ENCODE measurements at places on chromosomes 6 and 20.

GRCh38 chr6:593139-593906, 63.6 kb downstream of the HUS1B start:
- DNase-seq = peak; percentile 26

GRCh38 chr20:58065508-58066361, 162.7 kb downstream of the ANKRD60 start:
- peak; percentile 68 for DNase-seq

GRCh38 chr6:137805622-137806021, 61.4 kb upstream of the TNFAIP3 start:
- DNase-seq = no peak

GRCh38 chr6:18142591-18142861, 12.4 kb downstream of the TPMT start:
- DNase-seq = no peak

DNA sequence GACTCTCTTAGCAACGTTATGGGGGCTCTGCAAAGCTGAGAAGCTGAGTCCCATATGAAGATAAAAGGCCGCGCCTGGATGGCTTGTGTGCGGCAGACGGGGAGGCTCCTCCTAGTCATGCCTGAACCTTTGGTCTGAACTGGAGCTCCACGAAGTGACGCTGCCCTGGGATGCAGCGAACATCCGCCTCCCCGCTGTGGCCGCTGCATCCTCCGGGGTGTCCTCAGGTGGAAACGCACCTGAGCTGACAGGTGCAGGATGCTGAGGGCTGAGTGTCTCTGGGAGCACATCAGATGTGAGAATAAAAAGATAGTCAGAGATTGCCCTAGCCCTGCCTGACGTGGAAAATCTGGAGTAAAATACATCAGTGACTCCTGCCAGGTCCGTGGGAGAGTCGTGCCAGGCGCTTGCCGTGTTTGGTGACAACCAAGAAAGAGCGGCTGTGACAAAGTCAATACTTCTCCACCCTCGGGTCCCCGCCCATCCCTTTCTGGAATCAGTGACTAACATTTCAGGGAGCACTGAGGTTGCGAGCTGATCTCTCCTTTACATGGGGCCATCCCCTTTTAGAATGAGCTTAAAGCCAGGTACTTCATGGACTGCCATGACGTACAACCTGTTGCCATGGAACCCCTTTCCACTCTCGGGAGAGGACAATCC, 162.8 kb upstream of the AFDN start:
- no peak for DNase-seq

- DNase-seq = no peak
Measured at GRCh38 chr6:126076992-126077664, 90.8 kb downstream of the TRMT11 start.

DNA sequence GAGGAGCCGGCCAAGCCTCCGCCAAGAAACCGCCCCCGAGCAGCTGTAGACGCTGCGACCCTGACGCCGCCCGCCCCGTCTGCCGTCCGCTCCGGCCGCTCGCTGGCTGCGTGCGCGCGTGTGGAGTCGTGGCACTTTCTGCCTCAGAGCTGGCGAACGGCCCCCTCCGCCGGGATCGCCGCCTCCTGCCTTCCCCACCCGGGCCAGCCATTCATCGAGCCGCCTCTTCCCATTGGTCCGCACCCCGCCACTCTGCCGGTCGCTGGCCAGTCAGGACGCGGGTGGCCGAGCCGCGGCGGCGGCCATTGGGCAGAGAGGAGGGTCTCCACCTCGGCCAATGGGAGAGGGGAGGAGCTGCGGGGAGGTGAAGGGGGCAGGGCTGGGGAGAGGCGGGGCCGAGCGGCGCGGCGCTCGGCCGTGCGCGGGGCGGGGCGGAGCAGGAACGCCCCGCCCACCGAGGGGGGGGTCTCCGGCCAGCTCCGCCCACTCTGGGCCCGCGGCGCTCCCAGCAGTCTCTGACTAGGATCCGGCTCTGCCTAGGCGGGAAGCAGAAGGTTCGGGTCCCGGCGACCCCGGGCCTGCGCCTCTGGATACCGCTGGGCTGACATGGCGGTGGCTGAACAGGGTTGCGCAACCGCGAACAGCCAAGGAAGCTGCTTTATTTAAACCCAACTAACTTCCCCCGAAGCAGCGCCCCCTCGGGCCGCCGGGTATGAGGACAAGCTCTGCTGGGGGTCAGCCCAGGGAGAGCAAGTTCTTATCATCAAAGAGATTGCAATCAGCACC, at the start of gene RRBP1:
TSS of gene RRBP1 (minus strand) at position 140 of the 786 bp plus-strand sequence. CDS start 21,735 bp downstream, outside the sequence.
- DNase-seq = peak; percentile 99

GRCh38 chr6:169880516-169880915, 129.1 kb downstream of the ERMARD start:
- no peak for DNase-seq

DNA sequence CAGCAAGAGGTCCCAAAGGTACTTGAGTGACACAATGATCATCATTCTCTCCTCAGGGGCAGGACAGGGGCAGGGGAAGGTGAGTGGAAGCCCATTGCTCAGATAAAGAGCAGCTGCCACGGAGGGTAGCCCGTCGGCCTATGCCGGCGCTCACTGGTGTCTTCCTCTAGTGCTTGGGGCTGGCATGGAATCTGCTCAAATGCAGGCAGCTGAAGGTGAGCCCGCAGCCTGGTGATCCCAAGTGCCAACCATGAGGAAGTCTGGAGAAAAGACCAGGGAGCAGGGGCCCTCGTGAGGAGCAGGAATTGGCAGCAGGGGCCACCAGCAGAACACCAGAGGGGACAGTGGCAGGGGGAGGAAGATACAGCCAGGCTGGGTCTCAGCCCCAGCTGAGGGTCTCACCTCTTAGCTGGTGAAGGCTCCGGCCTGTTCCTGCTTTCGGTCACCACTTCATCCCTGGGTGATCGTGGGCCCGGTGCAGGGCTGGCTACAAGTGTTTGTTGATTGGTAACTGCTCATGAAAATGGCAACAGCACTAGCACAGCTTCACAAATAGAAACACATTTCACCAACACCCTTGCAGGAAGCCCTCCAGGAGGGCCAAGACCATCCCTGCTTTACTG, 24.7 kb downstream of the RBCK1 start:
- DNase-seq = no peak

DNA sequence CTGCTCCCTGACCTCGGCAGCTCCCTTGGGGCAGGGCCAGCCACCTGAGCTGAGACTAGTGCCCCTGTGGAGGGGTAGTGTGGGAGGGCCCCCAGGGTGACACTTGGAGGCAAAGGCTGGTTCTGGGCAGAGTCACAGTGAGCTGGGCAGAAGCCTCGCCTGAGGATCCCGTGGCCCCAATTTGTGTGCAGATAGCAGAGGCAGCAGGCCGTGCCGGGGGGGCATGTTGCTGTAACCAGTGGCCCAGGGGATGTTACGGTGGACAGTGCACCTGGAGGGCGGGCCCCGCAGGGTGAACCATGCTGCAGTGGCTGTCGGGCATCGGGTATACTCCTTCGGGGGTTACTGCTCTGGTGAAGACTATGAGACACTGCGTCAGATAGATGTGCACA, 2.9 kb downstream of the KLHDC3 start:
- DNase-seq = no peak

DNA sequence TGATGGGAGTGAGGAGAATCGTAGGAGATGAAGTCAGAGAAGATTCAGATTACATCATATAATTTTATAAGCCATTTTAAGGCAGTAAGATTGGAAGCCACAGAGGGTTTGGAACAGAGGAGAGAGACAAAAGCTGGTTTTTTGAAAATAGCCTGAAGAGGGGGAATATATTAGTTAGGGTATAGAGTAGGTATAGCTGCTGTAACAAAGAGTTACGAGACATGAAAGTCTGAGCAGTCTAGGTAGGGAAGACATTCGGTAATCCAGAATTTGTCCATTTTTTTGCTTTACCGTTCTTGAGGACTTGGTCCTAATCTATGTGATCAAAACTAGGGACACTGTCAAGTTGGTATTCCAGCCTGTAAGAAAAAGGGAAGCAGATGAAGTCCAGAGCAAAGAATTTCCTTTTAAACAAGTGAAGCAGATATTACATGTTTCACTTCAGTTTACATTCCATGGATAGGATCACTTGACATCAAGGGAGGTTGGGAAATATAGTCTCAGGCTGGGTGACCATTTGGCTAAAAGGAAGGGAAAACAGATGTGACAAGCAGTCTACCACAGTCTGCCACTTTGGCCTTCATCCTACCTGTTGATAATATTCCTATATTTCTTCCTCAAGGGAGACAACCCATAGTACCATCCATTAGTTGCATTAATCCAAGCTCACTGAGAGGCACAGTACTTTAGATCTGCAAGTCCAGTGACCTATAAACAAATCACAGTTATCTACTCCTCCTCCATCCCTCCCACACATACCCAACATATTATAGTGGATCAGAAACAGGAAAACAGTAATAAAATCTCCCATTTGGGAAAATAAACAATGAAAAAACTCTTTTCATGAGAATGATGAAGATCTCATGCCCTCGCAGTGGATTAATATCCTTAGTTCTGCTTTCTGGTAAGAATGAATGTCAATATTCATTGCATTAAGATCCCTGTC, 10.2 kb downstream of the FAM135A start:
- DNase-seq = no peak

DNA sequence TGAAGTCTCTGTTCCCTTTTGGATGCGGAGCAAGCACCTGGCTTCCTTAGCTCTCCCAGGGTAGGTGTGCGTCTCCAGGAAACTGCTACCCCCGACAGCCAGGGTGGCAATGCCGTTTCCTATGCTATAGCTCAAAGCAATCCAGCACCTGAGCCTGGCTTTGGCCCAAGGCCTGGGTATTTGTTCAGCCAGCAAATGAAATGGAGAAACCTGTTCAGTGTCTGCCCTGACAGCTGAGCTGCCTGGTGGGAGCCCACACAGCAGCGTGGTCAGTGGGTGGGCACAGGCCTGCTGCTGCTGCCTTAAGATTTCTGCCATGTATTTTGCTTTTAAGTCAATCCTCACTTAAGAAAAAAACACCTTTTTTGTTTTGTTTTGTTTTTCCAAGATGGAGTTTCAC, 13.7 kb downstream of the SPATA2 start:
- no peak for DNase-seq

DNA sequence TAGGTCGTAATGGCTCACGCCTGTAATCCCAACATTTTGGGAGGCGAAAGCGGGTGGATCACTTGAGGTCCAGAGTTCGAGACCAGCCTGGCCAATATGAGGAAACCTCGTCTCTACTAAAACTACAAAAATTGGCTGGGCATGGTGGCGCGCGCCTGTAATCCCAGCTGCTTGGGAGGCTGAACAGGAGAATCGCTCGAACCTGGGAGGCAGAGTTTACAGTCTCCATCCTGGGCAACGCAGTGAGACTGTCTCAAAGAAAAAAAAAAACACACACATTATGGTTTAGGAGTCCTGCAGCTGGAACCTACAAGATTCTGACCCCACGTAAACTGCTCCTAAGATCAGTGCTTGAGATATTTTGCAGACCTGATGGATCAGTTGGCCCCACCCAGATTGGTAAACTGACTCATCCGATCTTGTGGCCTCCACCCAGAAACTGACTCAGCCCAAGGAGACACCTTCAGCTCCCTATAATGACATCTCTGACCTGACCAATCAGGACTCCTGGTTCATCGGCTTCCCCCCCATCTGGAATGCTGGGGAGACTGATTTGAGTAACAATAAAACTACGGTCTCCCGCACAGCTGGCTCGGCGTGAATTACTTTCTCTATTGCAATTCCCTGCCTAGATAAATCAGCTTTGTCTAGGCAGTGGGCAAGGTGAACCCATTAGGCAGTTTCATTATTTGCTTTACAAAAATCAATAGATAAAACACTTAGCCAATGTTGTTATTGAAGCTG, 96.2 kb upstream of the BTN3A2 start:
- DNase-seq = peak; percentile 84

DNA sequence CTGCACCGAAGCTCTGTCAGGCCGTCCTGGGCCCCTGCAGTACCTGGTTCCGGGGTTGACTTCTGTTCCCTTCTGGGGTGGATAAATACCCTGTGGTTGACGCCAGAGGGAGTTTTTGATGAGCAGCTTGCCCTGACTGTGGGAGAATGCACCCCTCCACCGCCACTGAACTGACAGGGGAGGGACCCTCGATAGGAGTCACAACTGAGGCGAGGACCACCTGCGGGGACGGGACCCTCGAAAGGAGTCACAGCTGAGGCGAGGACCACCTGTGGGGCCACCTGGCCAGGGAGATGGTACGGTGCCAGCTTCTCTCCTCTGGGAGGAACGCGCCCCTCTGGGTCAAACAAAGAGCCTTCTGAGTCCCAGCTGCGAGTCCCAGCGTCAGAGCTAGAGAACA, 100.1 kb upstream of the FRMD1 start:
- DNase-seq = no peak

DNA sequence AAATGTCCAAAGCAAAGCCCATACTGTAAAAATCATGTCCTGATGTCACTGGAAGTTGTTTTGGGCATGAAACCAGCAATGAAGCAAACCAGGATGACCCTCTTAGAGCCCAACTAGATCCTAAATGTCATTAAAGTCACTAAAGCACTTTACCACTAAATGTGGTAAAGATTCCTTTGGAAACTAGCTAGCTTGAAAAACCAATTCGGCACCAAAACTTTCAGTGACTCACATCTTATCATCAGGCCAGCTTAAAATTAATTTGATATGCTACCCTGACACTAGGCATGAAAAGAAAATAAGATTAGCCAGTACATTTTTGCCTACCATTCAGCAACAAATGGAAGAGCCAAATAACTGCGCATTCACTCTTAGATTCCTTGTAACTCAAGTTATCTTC, 145.8 kb downstream of the PACRG start:
- no peak for DNase-seq

DNA sequence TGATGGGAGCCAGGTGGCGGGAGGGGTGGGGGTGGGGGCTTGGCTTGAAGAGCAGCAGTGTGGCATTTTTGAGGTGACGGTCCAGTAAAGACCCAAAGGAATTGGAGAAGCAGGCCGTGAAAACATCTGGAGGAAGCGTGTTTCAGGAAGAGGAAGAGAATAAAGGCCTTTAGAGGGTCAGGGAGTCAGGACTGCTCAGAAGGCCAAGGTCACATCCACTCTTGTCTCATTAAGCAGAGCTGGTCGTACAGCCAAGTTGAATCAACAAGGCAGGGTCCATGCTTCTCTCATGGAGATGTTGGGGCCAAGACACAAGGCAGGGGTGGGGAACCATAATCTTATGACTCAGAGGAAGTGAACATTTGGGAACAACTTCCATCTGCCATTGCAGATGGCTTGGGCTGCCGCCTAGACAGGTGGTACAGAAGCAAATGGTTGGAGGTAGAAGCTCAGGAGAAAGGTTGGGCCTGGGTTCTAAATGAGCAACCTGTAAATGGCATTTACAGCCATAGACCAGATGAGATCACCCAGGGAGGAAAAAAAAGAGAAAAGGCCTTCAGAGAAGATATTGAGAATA, 179.6 kb downstream of the TTLL2 start:
- DNase-seq = no peak

DNA sequence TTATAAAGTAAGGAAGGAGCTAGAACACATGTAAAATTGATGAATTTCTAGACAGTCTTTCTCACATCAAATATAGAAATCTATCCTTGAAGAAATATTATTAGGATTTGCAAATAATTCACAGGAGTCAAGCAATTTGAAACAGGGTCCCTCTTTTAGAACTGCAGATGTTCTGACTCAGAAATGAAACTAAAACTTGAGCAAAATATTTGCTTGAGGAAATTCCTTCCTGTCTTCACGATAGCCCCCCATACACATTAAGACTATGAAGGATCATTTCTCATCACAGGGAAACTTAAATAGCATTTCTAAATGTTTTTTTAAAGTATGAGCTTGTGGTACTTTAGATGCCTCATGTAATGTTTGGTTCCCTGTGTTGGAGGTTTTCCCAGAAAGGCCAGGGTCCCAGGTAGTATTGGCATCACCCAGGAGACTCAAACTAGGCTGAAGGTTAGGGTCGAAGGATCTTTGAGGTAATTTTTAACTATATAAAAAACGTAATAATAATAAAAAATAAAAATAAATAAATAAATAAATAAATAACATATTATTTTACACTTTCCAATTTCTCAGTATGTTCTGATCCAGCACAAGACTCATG, 144.0 kb upstream of the TBX18 start:
- DNase-seq = no peak

Data from RWPE1 (cell line).